ENCODE measurements at places on chromosomes 3 and 15.

- DNase-seq: no peak
Measured at GRCh38 chr15:85031086-85031943, 49.7 kb downstream of the PDE8A start.

DNA sequence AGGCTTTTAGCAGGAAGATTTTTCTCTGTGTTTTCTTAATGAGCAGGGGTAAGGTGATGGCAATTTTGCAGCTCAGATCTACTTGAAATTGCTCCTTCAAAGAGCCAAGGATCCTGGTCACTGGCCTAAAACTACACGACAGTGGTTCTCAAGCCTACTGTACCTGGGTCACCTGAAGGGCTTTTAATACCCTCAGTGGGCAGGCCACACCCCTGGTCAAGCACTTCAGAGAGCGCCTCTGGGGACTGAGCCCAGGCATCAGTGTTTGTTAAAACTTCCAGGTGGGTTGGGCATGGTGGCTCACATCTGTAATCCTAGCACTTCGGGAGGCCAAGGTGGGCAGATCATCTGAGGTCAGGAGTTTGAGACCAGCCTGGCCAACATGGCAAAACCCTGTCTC is 158.4 kb downstream of the FAM43A start:
- DNase-seq: no peak

DNA sequence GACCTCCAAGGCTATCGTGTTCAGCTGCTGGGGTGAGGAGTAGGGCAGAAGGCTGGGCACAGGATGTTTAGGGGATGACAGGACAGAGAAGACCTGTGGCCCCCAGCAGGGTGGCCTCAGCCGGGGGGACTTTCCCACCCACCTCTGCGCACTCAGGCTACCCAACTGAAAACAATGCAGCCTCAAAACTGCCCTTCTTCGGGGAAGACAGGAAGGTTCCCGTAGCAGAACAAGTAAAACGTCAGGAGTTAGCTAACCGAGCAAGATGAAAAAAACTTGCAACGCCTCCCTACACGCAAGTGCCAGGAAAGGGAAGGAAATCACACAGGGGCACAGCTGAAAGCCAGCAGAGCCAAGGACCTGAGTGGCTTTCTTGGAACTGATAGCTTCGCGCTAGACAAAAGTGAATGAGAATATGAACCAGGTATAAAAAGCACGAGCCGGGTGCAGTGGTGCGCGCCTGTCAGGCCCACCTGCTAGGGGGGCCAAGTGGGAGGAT is 38.4 kb upstream of the FURIN start:
- no peak for DNase-seq

- DNase-seq: no peak
Measured at GRCh38 chr3:134057654-134058110, 28.0 kb upstream of the SLCO2A1 start.
